Urothelium cell line (cell line): ENCODE measurements at places on chromosomes 5 and 9.

- no peak for DNase-seq
Measured at GRCh38 chr9:76927540-76928240, 21.8 kb upstream of the PRUNE2 start.

DNA sequence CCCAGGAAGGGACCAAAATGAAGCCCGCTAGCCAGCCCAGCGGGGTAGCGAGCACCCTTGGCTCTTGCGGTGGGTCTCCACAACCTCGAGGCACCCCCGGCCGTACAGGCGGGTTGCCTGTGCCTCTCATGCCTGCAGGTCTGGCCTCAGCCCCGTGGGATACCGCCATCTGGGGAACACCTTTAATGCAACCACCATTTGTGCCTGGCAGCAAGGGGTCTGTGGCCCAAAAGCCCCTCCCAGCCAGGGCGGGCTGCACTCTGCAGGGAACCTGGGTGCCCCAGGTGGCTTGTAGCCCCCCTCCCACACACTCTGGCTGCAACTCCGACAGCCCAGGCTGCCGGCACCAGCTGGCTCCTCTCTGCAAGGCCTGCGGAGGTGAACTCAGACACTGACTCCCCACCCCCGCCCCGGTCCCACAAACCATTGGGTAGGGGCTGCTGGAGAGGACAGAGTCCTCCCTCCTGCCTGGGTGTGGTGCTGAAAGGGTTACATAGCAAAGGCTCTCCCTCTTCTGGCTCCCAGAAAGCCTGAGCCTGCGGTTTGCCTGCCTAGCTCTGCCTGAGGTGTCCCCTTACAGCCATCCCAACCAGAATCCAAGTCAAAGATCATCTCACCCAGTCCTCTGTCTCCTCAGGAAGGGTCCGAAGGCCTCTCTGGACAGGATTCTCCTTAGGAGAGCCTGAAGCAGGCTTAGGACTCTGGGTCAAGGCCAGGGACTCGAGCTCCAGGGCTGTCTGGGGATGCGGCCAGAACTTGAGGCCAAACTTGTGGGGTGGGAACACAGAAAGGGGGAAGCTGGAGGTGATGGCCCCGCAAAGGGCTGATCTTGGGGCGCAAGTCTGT lies 109.4 kb downstream of the PSD2 start:
- DNase-seq: peak; percentile 21

DNA sequence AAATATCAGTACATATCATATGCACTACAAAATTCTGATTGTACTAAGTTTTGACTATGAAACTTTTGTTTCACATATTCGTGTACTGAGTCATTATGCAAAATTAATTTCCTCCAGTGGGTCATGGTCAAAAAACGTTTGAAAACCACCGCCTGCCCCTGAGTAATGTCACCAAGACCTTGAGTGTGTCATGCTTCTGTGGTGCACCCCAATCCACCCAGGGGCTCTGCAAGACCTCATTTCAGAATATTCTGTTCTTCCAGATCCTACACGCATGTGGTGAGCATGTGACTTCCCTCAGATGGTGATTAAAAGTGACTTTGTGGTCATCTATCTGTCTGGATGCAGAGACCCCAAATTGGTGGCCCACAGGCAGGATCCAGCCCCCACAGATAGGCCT lies 31.0 kb downstream of the ABLIM3 start:
- DNase-seq: peak; percentile 45

DNA sequence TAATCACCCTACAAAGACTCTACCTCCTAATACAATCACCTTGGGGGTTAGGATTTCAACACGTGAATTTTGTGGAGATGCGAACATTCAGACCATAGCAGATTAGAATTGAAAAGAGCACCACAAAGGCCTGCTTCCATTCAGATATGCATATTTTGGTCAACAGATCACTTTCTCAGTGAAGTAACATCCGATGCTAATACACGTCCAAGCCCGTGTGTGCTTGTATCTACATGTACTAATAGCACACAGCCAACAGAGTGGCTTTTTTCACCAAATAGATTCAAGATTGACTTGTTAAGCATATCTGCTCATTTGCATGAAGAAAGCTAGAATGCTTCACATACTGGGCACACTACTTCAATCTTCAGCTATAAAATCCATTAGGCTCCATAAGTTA lies 35.6 kb upstream of the SSBP2 start:
- no peak for DNase-seq

GRCh38 chr5:139908749-139909148 lies 113.1 kb downstream of the PSD2 start:
- DNase-seq: no peak

GRCh38 chr5:97142521-97143254 lies at the start of gene LIX1:
Gene LIX1, minus strand, starts transcription at chr5:97142611. Its CDS starts 35 bp downstream, at chr5:97142576.
- DNase-seq: peak; percentile 45

DNA sequence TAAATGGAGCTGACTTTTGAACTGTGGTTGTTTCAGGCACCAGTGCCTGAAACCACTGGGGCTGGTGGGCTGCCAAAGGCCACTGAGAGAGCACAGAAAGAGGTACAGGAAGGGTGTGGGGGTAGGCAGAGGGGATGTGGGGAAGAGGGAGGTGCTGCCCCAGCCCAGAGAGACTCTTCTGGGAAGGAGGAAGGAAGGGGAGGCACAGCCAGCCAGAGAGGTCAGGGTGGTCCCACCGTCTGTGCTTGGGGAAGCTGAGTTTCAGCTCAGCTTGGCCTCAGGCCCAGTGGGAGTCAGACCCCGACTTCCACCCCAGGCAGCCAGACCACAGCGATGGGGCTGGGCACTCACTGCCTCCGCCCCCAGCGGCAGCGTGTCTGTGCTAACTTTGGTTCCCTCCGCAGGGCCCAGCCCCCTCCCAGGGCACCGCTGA lies 8.6 kb upstream of the PHYKPL start:
- no peak for DNase-seq

DNA sequence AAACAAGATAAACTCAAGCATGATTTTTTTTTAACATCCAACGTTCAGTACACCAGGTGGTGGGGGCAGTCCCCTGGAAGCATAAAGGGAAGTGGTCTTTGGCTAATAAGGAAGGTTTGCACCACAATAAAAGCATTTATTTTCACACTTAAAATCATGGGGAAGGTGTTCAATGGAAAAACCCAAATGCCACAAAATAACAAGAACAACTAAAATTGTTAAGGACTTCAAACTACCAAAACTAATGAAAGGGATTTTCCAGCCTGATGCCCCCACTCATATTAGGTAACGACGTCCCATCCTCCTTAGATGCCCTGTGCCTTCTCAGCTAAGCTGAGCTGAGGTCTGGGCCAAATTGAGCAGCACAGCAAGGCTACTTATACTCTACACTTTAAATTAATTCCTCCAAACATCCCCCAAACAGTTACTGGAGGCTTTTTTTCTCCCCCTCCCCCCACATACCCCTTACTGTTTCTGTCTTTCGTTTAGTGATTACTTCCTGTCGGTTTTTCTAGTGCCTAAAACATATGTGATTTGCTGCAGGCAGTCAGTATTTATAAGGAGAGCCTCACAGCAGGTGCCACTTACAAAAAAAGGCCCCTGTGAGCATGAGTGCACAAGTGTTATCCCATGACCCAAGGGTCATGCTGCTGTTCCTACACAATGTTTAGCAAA lies 259.7 kb upstream of the ZNF608 start:
- DNase-seq: no peak

- no peak for DNase-seq
Measured at GRCh38 chr5:138338411-138339090, 485 bp downstream of the FAM53C start.

DNA sequence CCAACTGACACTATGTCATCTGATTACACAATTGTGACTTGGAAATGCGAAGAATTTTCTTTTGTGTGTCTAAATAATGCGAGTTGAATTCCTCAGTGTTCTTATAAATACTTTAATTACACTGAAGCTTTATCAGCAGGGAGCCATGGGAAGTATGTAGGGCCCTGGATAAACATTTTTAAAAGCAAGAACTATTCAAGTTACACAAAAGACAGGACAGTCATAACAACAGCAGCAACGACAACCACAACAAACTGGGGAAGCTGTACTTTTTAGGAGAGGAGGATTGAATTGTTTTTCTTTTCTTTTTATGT lies 250.3 kb upstream of the ZNF608 start:
- DNase-seq: no peak

- DNase-seq: no peak
Measured at GRCh38 chr9:107853461-107853860, 363.9 kb upstream of the KLF4 start.

DNA sequence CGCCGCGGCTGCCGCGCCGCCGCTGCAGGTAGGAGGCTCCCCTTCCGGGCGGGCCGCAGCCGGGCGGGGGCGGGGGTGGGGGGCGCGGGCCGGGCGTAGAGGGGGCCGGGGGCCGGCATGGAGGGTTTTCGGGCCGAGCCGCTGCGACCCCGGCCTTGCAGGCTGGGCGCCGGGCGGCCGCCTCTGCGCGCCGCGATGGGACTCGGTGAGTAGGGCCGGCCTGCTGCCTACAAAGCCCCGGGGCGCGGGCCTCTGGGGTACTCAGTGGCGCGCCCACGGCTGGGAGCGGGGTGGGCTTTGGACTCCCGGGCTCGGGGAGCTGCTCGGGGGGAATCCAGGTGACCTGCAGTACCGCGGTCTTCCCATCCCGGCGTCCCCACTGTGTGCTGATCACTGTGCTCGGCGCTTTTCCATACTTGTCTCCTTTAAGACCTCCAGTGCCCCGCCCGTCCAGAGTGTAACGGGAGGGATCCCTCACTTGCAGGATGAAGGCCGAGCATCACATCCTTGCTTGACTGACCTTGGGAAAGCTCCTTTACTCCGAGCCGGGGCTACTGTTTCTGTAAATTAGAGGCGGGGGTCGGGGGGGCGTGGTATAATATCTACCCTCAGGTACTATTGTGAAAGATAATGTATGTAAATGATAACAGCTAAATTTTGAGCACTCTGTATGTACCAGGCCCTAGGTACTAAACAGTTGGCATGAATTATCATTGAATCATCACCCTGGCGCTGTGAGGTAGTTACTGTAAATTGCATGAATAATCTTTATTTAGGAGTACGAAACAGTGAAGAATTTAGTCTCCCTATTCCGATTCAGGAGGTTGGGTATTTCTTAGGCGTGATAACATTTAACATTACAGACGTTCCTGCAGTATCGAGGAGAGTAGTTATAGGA lies 672 bp downstream of the MSANTD3 start:
- peak; percentile 69 for DNase-seq

DNA sequence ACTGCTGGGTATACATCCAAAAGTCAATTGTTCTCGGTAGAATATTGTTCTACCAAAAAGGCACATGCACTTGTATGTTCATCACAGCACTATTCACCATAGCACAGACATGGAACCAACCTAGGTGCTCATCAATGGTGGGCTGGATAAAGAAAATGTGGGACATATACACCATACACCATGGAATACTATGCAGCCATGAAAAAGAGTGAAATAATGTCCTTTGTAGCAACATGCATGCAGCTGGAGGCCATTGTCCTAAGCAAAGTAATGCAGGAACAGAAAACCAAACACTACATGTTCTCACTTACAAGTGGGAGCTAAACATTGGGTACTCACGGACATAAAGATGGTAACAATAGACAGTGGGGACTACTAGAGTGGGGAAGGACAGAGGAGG lies 145.5 kb downstream of the APBA1 start:
- no peak for DNase-seq

- DNase-seq: no peak
Measured at GRCh38 chr9:100554935-100555401, 22.9 kb upstream of the CAVIN4 start.

GRCh38 chr5:161150441-161150988 lies 298.5 kb upstream of the ATP10B start:
- no peak for DNase-seq

GRCh38 chr5:79357398-79357797 lies 121.5 kb downstream of the JMY start:
- no peak for DNase-seq

GRCh38 chr5:112312295-112313275 lies 106.5 kb downstream of the EPB41L4A start:
- DNase-seq: no peak

DNA sequence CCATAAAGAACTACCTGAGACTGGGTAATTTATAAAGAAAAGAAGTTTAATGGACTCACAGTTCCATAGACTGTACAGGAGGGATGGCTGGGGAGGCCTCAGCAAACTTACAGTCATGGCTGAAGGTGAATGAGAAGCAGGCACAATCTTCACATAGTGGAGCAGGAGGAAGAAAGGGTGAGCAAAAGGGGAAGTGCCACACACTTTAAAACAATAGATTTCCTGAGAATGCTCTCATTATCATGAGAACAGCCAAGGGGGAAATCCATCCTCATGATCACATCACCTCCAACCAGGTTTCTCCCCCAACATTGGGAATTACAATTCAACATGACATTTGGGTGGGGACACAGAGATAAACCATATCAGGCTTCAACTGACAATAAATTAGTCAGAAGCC lies 664.9 kb downstream of the TAF11L14 start:
- no peak for DNase-seq

GRCh38 chr9:123362856-123363255 lies 6.9 kb downstream of the CRB2 start:
- DNase-seq: no peak

DNA sequence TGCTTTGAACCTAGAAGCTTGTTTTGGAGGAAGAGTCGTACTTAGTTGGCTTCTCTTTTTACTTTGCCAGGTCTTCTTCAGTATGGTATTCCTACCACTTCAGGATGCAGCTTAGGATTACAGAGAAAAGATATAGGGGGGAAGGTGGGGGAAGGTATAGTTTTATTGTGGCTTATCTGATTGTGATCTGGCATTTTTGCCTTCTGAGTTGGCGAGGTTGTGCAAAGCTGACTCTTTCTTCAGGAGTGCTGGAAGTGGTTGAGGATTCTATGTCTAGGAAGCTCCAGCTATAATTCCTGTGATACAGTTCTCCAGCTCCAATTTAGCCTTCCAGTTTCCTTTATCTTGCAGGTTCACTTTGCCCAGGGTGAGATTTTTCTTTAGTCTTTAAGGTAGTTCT lies 7.0 kb downstream of the CDC42SE2 start:
- DNase-seq: no peak

- no peak for DNase-seq
Measured at GRCh38 chr9:23686896-23687295, 139.1 kb downstream of the ELAVL2 start.

DNA sequence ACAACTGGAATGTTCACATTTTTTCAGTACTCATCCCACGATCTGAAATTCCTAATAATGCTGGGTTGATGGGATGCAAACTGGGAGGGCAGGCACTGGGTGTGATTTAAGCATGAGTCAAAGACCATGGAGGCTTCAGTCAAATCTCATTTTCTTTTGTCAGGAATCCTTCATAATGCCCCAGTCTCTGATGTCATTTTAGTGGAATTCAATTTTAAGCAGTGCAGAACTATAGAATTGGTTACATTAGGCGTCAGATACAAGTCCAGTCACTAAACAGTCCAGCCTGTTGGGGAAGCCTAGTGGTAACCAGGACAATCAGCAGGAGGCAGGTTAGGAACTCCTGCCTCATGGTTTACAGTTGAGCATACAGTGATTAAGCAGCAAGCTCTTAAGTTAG lies 41.0 kb upstream of the TMEM215 start:
- peak; percentile 32 for DNase-seq
